NCI-H1092 (cell line): ENCODE measurements at places on chromosomes 1 and 21.

DNA sequence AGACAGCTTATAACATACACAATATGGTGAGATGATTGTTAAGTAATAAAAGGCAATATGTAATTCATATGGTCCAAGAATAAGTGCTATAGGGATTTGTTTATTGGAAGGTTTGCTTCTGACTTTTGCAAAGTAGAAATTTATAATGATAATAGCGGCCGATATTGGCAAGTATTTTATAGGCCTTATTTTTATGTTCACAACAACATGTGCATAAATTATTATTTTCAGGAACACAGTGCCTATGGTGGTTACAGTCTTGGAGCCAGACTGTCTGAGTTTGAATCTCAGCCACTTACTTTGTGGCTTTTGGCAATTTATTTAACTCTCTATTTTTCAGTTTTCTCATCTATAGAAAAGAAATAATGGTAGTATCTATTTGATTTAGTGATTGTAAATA, 607.5 kb downstream of the USP25 start:
- DNase-seq: no peak

DNA sequence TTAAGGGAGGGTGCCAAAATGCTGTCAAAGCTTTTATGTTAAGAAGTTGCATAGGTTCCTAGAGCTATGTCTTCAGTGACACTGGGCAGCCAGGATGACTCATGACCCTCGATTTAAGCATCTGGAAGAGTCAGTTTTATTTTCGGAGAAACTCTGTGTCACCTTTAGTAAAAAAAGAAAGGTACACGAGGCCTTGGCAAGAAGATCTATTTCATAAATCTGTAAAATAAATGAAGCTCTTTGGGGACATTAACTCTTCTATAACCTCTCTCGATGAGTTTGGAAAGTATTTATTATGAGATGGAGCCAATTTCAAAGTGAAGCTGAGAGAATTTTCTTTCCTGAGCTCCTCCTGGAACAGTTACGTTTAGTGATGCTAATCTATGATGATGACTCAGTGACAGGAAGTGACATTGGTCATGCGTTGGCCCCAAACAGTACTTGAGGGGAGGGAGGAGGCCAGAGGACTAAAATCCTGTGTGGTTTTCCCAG, 156.5 kb downstream of the HLX start:
- DNase-seq: no peak

GRCh38 chr1:33288976-33289857, 31.7 kb downstream of the A3GALT2 start:
- DNase-seq: no peak

DNA sequence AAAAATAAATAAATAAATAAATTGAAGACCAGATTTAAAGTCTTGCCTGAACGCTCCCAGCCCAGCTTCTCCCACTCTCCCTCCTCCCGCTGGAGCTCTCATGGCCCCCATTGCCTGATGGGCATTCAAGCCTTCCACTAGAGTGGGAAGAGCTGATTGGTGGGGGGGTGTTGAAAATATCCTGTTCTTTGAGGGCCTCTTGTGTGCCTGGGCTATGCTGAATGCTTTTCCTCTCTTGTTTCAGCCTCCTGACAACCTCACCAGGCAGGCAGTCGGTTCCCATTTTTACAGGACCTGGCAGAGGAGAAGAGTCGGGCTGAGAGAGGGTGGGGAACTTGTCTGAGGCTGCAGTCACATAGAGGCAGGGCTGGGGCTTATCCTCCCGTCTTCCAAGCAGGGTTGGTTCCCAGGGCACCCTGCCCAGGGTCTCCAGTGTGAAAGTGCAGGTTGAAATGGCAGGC, 59.2 kb upstream of the SSBP3 start:
- DNase-seq: no peak

GRCh38 chr1:224383218-224383617, 26.5 kb downstream of the CNIH4 start:
- DNase-seq: no peak

GRCh38 chr1:233673947-233674431, 60.1 kb downstream of the KCNK1 start:
- no peak for DNase-seq
